ENCODE measurements at places on chromosomes 2 and 18.

DNA sequence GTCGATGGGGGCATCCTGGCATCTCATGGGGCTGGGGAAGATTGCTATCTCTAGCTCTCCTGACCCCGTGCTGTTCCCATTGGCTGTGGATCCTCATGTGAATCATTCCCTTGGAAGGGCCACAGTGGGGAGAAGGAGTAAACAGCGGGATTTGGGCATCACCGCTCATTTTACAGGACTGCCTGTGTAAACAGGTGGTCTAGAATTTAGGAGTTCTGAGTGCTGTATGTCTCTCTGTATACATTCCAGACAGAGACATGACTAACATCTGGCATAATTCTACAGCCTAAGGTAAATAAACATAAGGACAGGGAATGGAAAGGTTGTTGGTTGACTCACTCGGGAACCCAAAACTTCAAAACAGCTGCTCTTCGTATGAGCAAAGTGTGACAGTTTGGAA lies 92.7 kb downstream of the COPS8 start:
- DNase-seq: no peak

DNA sequence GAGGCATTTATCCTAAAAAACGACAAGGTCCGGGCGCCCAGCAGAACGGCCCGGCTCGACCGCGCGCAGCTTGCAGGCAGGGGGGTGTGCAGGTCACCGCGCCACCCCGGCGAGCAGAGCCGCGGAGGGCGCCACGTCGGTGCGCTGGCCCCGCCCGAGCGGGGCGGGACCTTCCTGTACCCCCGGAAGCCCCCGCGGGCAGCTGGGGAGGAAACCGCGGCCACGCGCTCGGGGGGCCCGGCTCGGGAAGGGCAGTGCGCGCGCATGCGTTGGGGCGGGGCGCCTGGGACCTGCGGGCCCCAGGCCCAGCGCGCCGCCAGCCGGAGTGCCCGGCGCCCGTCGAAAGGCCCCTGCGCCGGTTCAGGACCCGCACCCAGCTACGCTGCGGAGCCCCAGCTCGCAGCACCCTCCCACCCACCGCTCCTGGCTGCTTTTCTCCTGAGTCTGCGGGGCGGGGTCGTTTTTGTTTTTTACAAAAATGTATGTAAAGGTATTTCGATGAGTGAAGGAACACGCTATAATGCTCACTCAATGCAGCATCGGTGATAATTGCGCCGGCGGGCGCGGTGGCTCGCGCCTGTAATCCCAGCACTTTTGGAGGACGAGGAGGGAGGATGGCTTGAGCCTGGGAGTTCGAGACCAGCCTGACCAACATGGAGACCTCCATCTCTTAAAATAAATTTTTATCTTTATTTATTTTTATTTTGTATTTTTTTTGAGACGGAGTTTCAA lies 47.7 kb upstream of the POMC start:
- DNase-seq: no peak

DNA sequence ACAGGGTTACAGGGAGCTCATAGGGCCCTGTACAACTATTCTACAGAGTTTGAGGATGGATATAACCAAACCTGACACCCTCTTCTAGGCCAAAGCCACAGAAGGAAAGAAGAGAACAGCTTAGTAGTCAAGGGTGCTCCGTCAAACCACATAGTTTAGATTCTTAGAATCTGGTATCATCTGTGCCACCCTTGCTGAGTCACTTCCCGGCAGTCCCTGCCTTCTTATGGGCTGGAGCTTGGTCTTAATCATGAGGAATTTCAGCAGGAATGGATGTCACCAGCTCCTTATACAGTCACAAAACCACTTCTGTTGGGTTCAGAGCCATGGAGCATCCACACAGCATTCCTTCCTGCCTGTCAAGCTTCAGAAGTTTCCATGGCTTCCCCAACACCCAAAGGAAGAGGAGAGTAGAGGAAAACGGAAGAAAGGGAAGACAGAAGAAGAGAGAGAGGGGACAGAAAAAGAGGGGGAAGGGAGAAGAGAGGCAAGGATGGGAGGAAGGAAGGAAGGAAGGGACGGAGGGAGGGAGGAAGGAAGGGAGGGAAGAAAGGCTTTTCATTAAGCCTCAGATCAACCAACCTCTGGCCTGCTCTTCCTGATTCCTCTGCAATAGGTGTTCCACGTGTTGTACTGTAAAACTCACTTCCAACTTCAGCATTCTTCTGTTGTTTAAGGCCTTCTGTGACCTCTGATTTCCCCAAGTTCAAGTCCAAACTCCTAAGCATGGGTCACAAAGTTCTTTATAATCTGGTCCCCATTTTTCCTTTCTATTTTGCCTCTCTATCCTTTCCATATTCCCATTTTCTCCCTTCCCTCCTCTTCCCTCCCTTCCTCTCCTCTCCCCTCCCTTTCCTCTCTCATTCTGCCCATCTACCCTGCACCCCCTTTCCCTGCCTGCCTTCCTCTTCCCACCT lies 246.1 kb upstream of the TNP1 start:
- no peak for DNase-seq

DNA sequence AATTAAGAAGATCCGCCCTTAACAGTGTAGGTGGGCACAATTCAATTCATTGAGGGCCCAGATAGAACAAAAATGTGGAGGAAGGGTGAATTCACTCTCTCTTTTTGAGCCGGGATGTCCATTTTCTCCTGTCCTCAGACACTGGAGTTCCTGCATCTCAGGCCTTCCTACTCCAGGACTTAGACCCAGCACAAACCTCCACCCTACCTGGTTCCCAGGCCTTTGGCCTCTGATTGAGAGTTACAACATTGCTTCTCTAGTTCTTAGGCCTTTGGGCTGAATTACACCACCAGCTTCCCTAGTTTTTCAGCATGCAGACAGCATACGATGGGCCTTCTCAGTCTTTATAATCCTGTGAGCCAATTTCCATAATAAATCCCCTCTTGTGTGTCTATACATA lies 87.8 kb upstream of the TMEM17 start:
- DNase-seq: no peak

DNA sequence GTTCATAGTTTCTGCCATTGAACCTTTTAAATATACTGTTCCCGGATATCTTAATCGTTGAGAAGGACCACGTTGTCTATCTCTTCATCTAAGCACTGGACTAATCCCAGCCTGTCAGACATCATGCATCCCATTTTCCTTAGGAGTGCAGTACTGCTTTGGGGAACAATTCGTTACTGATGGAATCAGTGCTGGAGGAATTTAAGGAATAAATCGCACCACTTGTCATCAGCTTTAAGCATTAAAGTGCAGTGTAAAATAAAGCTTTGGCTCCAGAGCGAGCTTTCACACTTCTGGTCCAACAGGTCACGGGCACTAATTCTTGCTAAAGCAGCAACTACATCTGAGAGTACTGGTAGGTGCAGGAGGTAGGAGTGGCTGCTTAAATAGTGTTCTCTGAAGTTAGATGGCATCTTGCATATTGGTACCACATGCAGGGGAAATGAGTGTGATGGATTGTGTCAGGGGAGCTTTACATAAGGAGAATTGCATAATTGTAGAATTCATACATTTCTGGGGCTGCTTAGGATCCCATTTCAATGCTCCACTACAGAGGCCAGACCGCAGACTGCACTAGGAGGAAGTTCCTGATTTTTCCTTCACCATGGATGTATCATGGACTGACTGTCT lies 105.7 kb upstream of the RASGRP3 start:
- DNase-seq: no peak

DNA sequence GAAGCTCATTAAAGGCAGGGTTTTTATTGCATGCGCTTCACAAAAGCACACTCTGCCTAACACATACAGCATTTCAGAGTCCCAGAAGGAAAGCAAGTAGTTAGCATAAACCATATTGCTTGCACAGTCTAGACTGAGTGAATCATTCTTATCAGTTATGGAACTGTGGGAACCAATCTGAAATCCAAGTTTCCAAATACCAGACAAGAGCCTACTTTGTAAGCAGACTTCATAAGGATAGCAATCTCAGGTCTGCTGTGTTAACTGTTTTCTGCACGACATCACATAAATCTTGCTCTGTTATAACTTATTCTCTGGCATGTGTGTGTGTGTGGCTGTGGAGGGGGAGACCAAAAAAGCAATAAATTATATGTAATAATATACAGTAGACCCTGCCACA lies 608.1 kb upstream of the REG3G start:
- no peak for DNase-seq

DNA sequence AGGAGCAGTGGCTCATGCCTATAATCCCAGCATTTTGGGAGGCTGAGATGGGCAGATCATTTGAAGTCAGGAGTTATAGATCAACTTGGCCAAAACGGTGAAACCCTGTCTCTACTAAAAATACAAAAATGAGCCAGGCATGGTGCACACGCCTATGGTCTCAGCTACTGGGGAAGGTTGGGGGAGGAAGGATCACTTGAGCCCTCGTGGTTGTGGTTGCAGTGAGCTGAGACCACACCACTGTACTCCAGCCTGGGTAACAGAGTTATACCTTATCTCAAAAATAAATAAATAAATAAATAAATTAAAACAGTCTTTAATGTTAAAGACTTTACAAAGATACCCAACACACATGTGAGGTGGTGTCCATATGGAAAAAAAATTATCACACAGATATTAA lies 134.0 kb downstream of the C2orf74 start:
- DNase-seq: no peak

GRCh38 chr2:210224591-210224940 lies 681 bp downstream of the ACADL start:
- no peak for DNase-seq

GRCh38 chr2:117086174-117086942 lies 728.1 kb upstream of the DDX18 start:
- no peak for DNase-seq

- no peak for DNase-seq
Observed at GRCh38 chr2:195648787-195649186, 8.2 kb upstream of the SLC39A10 start.

DNA sequence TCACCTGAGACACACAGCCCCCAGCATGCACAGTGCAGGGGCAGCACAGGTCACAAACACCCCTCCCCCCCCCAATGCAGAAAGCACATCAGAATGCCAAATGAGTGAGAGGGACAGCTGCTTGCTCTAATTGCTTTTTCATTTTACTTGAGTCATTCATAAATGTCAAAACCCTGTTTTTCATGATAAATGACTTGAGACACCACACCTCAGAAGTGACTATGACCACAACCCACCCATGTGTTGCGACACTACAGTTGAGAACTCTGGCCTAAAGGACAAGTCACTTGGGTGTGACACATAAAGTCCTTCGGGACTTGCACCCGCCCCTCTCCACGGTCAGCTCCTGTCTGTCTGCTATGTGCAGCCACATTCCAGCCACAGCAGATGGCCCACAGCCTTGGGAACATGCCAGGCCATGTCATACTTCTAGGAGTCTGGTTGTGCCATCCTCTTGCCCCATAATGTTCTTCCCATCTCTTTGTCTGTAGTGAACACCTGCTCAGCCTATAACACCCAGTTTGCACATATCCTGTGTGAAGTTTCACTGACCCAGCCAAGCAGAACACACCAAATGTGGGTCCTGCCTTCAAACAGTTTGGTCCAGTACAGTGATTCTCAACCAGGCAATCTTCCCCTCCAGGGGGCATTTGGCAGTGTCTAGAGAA lies 30.2 kb upstream of the RIOK3 start:
- DNase-seq: peak; percentile 71

DNA sequence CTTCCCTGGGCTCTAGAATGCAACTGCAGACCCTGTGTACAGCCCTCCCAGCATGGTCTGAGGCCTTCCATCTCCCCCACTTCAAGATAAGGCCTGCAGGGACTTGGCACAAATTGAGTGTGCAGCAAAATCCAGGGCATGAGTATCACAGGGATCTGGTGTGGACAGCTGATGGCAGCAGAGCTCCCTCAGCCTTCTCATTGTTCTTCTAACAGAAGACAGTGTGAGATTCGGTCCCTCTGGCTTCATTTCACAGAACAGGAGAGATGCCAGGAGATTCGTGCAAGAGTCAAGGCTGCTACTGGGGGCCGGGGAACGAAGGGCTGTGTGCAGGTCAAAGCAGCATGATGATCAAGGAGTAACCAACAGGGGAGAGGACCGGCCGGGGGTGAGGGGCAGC lies 85.8 kb downstream of the UXS1 start:
- no peak for DNase-seq

DNA sequence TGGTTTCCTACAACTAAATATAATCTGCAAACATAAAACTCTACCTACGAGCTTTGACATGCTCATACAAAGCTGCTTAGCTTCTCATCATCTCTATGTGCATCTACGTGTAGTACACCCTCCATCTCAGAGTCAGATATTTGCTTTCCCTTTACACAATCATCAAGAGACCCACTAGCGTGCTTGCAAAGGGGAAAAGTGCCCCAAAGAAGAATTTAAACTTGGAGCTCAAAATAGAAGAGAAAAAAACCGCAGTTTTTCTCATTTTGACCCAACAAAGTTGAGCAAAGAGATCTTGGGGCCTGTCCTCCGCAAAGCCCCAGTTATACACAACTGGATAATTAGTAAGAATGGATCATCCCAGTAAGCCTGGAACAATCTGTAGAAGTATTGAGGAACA lies 104.1 kb downstream of the PAX3 start:
- no peak for DNase-seq

DNA sequence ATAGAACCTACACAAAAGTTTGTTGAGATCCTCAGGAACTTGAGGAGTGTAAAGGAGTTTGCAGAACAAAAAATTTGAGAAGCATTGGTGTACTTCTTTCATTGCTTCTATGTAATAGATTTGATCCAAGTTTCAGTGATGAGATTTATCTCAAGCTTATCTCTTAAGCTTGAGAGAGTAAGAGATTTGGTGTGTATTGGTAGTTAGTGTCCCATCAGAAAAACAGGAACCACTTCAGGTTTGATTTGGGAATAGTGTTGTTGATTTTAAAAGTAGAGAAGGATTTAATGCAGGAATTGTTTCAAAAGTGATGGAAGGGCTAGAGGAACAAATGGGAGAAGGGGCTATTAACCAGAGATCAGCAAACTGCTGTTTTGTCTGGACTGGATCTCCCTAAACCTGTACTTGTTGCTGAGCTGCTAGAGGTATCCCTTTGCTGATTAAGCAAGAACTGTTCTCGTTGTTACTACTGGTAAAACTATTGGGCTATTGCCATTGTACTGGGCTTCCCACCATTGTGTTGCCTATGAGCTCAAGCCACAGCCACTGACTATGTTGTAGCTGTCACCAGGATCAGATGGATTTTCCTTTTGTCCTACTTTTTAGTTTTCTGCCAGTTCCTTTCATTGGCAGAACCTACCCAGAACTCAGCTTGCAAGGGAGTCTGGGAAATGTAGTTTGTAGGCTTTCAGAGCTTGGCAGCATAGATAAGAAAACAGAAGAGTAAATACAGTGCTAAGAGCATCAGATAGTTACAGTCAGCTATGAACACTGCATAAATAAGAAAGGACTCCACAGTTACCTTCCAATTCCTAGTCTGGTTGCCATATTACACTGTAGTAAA lies 39.3 kb downstream of the RAB10 start:
- no peak for DNase-seq

DNA sequence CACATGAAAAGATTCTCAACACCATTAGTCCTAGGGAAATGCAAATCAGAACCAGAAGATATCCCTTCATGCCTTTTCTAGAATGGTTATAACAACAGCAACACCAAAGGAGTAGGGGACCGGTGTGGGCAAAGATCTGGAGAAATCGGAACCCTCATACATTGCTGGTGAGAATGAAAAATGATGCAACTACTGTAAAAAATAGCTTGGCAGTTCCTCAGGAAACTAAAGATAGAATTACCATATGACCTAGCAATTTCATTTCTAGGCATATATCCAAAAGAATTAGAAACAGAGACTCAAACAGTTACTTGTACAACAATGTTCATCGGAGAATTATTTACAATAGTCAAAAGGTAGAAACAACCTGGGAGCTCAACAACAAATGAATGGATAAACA lies 29.2 kb upstream of the CDH7 start:
- DNase-seq: no peak
